Non-pigmented ciliary epithelial cell (primary cell): ENCODE measurements at places on chromosomes 11 and 22.

DNA sequence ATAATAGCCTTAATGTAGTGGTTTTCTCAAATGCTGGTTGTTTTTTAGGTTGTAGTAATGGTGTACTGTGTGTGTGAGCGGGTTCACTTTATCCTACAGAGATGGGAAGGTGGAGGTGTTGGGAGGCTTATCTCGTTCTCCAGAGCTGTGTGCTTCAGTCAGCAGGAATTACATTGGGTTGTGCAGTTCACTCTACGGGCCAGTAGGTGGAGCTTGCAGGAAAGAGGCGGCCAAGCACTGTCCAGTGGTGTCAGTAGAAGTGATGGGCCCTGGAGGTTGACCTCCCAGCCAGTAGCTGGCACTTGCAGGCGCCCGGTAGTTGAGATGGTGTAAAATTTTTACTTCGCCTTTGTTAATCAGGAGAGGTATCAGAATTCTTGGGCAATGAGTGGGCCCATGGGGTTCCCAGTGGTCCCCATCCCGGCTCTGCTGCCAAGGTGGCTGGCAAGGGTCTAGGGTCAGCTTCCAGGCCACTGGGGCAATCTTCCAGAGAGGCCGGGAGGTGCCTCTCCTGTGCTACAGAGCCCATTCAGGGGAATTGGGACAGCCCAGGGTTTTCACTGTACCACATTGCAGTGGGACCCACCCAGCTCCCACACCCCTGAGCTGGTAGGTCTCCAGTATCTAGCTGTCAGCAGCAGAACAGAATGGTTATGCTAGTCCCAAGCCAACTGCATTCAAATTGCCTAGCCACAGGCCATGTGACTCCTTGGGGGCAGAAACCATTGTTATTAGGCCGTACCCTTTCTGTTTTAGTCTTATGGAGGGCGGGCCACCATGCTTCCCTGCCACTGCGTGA lies 43.9 kb downstream of the BIRC2 start:
- DNase-seq, result no peak

DNA sequence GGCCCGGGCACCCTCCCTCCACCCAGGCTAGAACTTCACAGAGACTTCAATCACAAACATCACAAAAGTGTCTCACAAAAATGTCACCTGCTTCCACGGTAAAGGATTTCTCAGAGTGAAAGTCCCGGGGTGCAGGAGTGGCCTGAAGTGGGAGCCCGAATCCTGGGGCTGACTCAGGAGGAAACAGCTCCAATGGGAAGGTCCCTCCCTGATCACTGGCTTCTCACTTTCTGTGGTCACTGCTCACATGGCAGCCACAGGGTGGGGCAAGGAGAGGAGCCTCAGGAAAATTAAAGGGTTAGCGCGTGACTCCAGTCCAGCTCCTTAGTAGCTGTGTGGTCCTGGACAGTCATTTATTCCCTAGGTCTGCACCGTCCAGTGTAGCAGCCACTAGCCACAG lies 564.5 kb upstream of the B3GAT1 start:
- DNase-seq, result no peak

- no peak for DNase-seq
Measured at GRCh38 chr22:25940479-25940878, 198.5 kb downstream of the MYO18B start.

GRCh38 chr11:26188554-26188953 lies 143.4 kb upstream of the ANO3 start:
- DNase-seq, result no peak

- DNase-seq, result no peak
Measured at GRCh38 chr11:62245271-62245753, 3.3 kb downstream of the SCGB1D2 start.

DNA sequence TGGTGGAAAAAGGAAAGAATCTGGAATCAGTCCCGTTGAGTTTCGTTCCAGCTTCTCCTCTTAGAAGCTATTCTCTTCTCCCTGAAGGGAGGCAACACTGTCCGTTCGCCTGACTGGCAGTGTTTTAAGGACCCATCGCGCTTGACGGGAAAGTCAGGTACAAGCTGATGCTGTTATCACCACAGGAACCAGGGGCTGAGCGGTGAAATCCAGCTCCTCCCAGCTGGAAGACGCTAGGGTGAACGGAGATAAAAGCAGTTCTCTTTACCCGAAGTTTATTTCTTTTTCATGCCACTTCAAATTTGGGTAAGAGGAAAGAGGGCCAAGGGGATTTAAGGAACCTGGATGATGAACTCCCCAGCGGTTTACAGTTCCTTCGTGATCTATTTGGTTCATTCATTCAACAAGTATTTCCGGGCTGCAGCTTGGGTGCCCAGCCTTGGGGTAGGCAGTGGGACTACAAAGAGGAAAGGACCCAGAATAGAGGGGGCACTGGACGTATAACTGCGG lies 551 bp upstream of the DEUP1 start:
- DNase-seq, result no peak

GRCh38 chr22:37661160-37661924 lies 2.8 kb downstream of the PDXP start:
- DNase-seq, result peak; percentile 43

DNA sequence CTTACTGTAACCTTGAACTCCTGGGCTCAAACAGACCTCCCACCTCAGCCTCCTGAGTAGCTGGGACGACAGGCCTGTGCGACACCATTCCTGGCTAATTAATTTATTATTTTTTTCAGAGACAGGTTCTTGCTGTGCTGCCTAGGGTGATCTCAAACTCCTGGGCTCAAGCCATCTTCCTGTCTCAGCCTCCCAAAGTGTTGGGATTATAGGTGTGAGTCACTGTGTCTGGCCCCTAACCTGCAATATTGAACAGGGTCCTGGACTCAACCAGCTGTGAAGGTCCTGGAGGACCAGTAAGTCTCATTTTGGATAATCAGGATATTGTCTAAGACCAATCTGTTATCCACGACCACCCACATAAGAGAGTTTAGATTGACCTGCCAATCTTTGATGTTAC lies 15.2 kb downstream of the CCDC134 start:
- no peak for DNase-seq

DNA sequence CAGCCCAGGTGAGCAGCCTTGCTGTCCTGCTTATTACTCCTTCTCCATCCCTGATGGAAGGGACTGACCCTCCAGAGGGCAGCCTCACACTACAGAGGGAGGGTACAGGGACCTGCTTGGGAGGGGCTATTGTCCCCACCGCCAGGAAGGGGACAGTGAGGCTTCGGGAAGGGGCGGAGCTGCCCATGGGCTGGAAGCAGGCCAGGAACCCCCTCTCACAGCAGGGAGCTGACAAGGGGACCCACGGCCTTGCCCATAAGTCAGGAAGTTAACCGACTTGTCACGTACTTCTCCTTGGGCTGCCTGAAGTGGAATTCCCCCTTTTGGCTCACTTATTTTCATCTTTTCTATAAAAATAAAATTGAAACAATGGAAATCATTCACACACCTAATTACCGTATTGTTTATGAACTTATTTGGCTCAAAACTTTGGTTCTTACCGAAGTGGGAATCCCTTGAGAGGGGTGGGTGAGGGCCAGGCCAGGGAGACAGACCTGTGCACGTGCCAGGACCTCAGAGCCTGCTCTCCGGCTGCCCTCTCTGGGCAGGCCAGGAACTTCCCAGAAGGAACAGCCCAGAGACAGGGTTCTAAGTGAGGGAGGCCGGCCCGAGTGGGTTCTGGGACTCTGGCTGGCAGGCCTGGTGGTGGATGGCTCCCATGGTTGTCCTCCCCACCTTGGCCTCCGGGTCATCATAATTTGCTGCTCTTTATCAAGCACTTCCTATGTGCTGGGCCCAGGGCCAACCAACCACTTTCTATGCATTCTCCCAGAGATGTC lies 5.8 kb downstream of the MGAT3 start:
- no peak for DNase-seq

DNA sequence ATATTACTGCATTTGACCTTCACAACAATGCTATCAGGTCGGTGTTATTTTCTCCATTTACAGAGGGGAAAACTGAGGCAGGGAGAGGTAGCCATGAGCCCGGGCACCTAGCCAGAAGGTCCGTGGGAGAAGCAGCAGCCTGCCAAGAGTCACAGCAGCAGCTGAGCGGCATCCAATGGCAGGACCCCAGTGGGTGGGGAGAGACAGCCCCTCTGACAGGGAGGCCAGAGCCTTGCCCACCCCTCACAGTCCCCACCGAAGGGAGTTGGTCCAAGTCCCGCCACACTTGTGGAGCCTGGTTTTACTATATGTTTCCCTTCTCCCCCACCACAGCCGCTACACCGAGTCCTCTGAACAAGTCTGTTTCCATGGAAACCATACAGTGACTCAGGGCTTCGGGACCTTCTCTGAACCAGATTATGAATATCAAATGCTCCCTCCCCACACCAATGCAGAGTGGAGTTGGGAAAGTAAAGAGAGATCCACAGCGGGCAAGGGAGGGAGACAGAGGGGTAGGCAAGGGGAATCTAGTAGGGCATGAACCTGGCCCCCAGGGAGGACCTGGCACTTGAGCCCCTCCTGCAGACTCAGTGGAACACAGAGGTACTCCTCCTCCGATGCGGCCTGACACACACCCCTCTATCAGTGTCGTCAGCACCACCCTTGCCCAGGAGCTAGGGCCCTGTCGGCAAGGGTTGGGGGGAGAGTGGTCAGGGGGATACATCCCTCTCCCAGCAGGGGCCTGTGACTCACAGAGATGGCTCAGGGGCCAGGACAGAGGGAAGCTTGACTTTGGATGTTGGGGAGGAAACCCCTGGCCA lies 2.5 kb downstream of the CHST1 start:
- peak; percentile 71 for DNase-seq

GRCh38 chr11:61969838-61970662 lies 2.6 kb upstream of the FTH1 start:
- DNase-seq, result no peak

GRCh38 chr11:106092446-106092845 lies 15.0 kb downstream of the AASDHPPT start:
- DNase-seq, result no peak

DNA sequence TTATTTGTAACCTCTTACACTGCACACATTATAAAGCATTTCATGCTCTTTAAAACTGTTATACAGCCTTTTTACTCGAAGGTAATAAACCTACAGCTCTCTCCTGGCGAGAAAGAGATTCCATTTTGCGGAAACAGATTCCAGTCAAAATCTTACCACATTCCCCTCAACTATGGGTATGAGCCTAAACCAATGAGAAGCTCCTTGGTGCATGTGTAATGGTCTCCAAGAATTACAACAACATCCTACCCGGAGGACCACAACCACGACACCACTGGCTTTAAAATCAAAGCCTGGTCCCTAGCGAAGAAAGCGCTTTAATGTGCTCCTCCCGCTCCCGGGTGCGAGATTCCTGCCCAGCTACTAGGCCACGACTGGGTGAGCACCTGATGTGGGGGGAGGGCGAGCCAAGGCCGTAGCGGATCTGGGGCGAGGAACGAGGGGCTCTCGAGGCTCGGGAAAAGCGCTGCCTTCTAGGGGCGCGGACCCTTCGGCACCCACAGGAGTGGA lies 821 bp downstream of the CELF1 start:
- no peak for DNase-seq

DNA sequence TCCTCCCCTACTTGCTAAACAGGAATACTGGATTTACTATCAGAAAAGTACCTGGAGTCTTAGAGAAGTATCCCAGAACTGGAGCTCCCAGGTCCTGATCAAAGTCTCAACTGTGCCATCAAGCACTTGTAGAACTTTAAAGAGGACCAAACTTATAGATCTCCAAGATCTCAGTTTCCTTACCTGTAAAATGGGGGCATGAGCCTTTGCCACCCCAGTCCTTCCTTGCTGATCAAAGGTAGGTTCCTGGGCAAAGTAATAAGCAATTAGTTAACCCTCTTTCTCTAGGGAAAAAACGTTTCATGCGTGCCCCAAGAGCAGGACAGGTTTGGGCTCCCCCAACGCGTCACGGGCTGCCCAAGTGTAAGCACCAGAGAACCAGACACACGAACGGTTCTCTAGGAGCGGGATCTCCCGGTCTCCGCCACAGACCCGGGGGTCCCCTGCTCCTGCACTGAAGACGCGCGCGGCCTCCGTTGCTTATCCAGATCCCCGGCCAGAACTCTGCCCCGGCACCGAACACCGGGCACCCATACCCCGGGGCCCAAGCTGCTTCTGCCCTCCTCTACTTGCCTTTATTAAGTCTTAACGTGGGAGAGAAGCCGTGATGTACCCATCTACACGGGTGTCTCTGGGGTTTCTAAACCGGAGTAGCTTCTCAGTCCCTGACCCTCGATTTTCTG lies 505 bp downstream of the ZNF214 start:
- no peak for DNase-seq

DNA sequence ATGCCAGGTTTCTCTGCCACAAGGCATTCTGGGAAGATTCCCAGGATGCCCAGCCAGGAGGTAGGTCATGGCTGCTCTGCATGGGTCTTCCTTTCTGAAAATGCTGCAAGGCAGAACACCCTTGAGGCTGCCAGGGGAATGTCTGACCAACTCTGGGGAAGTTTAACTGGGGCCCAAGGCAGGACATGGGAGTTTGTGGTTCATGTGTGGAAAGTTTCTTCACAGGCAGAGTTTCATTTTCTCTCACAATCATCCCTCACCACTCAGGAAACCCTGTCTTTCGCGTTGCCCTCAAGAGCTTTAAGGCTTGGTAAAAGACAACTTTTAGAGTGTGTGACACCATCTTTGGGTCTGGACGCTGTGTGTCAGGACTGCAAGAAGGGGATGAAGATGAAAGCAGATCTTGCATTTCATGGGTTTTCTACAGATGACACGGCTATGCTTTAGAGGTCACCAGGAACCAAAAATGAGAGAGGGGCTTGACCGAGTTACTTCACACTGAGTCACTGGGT lies 133.5 kb downstream of the CD44 start:
- no peak for DNase-seq

DNA sequence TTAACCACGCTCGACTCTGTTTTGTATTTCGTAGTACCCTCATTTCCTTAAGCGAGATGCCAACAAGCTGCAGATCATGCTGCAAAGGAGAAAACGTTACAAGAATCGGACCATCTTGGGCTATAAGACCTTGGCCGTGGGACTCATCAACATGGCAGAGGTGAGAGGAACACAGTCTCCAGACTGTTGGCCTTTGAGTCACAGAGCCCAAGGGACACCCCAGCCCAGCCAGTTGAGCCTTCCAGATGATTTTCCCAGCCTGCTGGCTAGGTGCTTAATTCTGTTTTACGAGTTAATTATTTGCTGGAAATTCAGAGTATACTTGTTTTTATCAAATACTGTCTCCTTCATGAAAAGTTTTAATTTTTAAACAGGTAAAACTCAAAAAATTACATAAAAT lies 57.3 kb upstream of the RAB1B start:
- DNase-seq, result no peak

DNA sequence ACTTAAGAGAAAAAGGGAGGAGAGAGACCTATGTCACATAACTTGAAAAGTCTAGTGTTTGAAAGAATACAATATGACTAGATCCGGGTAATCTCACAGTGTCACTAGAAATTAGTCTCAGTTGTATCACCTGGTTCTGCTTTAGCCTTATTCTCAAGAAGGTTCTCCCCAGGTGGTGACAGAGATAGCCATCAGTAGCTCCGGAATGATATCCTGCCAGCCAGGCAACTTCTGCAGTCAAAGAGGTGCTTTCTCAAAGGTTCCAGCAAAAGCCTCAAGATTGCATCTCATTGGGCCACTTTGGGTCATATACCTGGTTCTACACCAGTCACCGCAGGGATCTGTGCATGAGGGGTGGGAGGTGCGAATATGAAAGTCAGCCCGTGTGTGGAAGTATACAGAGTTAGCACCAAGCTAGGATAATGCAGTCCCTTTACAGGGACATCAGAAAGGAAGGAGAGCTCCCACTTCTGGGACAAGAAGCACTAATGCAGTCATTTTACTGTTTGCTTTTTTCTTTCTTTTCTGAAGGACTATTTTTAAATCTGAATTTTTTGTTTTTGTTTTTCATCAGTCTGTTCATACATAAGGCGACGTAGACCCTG lies 61.1 kb downstream of the CYB5R2 start:
- no peak for DNase-seq
